Fibroblast of skin of right quadriceps (primary cell): ENCODE measurements at places on chromosomes 3 and 15.

DNA sequence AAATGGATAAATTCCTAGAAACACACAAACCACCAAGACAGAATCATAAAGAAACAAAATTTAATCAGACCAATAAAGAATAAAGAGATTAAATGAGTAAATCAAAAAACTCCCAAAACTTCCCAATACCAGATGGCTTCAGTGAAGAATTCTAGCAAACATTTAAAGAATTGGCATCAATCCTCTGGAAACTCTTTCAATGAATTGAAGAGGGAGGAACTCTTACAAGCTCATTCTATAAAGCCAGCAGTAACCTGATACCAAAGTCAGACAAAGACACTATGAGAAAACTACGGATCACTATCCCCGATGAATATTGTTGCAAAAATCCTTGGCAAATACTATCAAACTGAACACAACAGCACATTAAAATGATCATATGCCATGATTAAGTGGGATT, 81.9 kb upstream of the SLCO2A1 start:
- DNase-seq: no peak

- peak; percentile 86 for DNase-seq
Observed at GRCh38 chr3:159964166-159964973, 24.3 kb upstream of the IL12A start.

DNA sequence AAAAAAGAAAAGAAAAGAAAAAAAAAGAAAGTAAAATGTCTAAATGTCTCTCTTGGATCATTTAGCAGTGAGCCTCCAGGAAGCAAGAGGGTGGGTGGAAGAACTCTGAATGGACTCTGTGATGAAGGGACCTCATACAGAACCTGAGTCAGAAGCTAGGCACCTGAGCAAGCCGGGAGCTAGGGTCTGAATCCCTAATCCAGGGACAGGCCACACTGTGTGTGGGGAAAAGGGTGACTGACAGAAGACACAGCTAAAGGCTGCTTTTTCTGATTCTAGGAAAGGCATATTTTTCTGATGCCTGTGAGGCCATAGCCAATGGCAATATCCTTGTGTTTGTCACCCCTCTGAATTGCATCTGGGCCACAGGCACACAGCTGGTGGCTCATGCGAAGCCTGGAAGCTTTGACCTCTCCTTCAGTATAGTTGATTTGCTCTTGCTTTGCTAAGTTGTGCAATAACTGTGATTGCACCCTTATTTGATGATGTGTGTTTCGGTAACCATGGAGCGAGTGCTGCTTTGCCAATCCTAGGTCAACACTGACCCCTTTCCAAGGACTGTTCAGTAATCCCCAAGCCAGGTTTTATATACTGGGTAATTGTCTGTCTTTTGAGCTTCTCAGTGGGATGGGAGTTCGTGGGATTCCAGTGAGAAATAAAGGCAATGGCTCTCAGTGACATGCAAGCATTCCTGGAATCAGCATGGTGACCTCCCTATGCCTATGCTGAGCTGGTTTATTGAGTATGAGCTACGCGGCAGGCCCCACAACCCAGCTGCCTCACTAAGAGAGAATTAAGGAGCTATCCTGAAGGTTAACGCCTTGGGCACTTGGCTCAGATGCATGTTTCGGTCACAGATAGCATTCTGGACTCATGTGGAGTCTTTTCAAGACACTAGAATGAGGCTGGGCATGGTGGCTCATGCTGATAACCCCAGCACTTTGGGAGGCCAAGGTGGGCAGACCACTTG, 49.0 kb upstream of the OSBPL11 start:
- no peak for DNase-seq

- DNase-seq: no peak
Observed at GRCh38 chr15:91670108-91670507, 183.4 kb upstream of the SLCO3A1 start.

DNA sequence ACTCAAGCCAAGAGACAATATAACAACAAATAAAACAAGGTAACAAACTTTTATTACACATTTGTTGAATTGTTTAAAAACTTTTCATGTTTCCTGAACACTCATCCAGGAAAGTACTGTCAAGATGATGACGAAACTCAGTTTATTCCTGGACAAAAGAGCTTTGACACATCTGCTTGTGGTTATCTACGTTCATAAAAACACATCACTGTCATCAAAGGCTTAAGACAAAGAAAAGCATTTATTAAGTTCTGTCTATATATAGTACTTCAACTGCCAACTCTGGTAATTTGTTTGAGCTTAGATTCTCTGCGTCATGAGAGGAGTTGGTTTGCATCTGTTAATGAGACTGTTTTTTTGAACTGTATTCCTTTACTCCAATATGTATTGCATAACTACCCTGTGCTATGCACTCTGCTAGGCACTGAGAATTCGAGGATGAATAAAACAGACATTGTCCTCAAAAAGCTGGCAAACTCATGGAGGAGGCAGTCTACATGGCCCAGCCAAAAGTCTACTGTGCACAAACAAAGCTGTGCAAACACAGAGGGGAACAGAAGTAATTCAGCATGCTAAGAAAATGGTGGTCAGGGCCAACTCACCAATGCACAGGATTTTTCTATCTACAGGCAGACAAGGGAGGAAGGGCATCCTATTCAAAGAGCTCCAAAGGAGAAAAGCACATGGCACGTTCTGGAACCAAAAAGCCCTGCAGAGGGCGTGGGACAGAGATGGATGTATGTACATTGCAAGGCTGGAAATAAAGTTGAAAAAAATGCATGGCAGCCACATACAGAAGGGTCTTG, 21.5 kb downstream of the PLD1 start:
- peak; percentile 97 for DNase-seq

- no peak for DNase-seq
Observed at GRCh38 chr3:113684271-113684819, 12.1 kb downstream of the USF3 start.

GRCh38 chr15:75198560-75199356, 2.9 kb upstream of the C15orf39 start:
- DNase-seq: peak; percentile 44

DNA sequence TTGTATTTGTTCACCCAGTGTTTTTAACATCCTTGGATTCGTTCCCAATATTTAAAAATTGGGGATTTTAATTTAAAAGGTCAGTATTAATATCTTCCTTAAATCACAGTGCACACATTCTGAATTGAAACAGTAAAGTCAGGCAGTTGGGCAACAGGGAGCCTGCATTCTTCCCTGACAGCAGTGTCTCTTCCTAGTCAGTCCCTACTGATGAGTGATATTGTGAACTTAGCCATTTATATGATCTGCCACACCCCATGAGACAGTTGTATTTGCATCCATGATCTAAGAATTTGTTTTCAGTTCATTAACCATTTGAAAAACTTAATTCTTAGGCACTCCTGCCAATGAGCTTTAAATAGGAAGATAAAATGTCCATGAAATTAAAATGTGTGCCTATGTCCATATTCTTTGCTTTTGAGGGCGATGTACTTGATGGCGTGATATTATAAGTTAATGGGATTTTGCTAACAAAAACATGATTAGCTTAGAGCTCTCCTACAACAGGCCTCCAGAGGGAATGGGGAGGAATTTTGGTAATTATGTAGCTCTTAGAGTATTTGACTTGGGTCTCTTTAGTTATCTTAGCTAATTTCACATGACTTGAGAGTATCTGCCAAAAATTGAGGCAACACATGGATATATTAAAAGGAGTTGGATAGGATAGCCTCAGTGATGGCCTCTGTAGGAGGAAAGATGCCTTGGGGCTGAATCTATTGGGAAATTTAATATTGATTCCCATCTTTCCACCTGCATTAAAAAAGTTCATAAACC, 219.3 kb downstream of the PTPRG start:
- DNase-seq: no peak

GRCh38 chr3:35727179-35727578, 87.9 kb downstream of the ARPP21 start:
- no peak for DNase-seq

DNA sequence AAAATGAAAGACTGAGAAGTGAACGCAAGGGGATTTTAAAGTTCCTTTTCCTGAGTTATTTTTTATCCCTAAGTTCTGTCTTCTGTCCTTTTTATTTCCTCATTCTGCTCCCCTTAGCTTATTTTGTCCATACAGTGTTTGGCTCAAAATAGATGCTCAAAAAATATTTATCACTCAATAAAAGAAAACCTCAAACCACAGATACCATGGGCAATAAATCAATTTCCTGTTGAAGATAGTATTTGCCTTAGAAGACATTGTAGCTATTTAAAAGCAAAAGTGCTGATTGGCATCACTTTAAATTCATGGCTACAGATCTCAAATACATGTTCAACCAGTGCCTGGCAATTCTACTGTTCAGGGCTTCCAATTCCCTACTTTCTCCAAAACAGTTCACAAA, 316.5 kb upstream of the ADAMTS9 start:
- DNase-seq: peak; percentile 80

DNA sequence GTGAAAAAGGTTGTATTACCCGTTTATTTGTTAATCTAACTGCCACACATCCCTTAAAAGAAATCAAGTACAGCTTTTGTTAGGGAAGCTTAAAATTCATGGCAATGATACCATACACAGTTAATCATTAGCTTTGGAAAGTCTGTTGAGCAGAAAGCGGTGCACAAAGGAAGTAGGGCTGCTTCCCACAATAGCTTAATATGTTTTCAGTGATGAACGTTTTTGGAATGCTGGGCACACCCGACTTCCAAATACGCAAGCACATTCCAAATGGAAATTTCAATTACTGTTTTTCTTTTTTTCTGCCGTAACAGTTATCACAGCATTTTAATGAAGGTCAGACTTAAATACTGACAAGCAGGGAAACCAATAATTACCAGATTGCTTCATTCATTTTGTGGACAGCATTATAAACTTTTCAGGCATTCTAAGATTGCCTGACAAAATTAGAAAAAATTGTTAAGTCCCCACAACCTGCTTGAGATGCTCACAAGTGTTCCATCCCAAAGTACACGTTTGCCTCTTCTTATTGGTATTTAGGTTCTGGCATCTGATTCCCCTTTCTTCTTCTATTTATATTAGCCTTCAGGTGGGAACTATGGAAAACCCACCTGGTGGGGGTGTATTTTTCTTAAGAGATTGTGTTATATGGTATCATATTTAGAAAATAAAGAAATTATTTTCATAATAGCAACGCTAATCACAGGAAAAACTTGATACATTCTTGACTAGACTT, 1.1 kb upstream of the ECT2 start:
- DNase-seq: peak; percentile 95

DNA sequence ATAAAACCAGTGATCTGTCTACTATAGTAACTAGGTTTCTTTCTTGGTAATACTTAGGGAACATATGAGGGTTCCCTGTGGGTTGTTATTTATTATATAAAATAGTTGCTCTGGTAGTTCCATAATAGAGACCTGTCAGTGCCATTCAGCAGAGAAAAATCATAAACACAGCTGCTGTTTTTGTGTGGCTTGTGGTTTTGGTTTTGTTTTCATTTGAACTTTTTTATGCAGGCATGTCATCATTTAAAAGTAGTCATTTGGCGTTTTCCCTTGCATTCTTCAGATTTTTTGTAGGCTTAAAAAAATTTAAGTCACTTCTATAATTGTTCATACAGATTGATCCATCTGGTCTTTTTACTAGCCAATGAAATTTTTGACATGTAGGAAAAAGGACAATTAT, 47.9 kb downstream of the PIK3CA start:
- DNase-seq: peak; percentile 72

- no peak for DNase-seq
Observed at GRCh38 chr3:20346369-20346768, 160.4 kb upstream of the SGO1 start.

DNA sequence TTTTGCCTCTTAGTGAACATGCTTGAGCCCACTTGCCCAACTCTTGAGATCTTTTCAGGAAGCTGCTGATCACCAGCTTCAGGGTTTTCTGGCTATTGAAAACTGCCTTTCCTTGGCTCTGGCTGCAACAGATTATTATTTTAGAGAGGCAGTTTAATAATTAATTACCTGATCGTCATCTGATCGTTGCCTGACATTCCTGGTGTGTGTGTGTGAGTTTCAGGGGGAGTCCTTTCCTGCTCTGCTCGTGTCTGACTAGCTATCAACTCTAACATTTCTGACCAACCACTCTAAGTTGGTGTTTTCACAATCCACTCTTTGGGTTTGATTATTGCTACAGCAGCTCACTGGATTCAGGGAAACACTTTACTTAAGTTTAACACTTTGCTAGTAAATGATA, 84.3 kb upstream of the SPATA16 start:
- no peak for DNase-seq

GRCh38 chr15:71469413-71469812, 340.9 kb upstream of the NR2E3 start:
- peak; percentile 76 for DNase-seq

DNA sequence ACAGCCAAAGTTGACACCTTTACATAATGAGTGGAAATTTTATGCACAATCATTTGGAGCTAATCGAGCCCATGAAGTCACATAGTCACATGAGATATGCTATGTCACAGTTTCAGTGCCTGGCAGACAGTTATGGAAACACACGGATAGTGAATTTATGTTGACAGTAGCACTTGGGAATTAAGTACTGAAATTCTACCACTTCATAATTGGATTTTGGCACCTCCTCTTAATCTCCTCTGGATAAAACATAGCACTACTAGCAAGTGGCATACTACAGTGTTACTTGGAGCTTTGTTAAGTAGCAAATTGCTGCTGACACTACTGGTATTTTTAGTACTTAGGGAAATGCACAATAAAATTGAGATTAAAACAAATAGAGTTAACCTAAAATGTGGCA, 1679.4 kb downstream of the OTOL1 start:
- no peak for DNase-seq

GRCh38 chr3:158631981-158632380, 12.3 kb upstream of the GFM1 start:
- DNase-seq: no peak

- DNase-seq: peak; percentile 65
Observed at GRCh38 chr15:47415539-47415971, 301.8 kb upstream of the SEMA6D start.

GRCh38 chr3:73592154-73593144, 32.3 kb downstream of the PDZRN3 start:
- DNase-seq: no peak

DNA sequence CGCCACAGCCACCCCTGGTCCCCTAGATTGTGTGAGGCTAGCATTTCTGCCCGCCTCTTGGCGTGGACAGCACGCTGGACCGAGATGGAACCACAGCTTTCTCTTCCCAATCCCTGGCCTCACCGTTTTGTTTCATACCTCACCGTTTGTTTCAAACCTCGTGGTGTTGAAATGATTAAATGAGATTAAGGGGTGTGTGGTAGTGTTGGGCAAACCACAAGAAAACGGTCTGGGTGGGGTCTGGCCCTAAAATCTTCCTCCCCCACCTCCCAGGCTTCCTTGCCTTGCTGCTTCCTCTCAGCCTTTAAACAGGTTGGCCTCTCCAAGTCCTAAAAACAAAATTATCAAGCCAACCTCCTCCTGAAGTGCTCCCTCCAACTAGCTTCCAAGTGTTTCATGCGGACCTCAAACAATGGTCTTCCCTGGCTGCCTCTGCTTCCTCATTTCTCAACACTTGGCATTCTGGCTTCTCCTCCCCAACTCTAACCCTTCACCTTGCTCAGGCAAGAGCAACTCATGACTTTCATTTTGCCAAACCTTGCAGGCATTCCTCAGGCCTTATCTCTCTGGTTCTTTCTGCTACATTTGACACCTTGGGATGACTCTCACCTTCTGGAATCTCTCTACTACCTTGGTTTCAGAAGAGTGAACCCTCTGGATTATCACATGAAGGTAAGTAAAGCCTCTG, 1.4 kb upstream of the ATP13A3 start:
- peak; percentile 47 for DNase-seq

- no peak for DNase-seq
Observed at GRCh38 chr3:27885641-27886040, 163.5 kb upstream of the EOMES start.

GRCh38 chr3:8561370-8561769, 59.7 kb downstream of the LMCD1 start:
- no peak for DNase-seq
